ENCODE measurements at places on chromosomes 1 and 21.

DNA sequence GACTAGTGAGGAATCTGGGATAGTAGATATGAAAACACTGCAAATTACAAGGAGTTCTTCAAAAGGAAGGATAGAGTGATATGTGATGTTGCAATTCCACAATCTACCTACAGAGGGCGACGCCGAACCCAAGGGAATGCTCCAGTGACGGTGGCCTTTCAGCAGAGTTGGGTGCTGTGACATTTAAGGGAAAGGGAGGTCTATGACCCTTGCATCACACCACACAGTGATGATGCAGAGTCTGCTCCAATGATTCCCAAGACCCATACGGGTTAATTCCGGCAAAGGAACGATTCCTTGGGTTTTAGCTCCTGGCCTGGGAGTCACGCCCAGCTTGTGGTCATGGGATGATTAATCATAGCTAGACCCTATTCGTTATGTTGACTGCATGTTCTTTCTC lies 123.0 kb upstream of the IGSF21 start:
- DNase-seq = no peak

DNA sequence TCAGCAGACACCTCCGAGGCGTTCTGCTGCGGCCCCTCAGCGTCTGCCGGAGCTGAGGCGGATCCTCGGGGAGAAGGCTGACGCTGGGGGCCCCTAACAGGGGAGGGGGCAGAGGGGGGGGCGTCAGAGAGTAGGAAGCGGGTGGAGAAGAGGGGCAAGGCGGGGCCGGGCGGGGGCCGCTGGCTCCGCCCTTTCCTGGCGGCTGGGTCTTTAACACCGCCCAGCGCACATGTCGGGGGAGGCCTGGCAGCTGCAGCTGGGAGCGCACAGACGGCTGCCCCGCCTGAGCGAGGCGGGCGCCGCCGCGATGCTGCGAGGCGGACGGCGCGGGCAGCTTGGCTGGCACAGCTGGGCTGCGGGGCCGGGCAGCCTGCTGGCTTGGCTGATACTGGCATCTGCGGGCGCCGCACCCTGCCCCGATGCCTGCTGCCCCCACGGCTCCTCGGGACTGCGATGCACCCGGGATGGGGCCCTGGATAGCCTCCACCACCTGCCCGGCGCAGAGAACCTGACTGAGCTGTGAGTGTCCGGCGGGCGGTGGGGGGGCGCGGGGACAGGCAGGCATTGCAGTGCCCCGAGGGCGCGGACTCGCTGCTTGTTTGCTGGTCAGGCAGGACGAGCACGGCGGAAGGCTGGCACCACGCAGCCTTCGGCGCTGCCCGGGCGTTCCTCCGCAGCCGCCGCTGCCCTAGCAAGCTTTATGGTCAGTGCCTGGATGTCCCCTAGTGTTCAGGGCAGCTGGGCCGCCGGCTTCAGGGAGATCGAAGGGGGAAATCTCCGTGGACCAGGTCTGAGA lies at the start of gene NTRK1:
Gene NTRK1 (plus strand): TSS at position 238 of the 796 bp plus-strand sequence. CDS start 70 bp downstream, at position 308.
- peak; percentile 40 for DNase-seq

- no peak for DNase-seq
Observed at GRCh38 chr1:231248778-231249177, 7.8 kb downstream of the GNPAT start.

DNA sequence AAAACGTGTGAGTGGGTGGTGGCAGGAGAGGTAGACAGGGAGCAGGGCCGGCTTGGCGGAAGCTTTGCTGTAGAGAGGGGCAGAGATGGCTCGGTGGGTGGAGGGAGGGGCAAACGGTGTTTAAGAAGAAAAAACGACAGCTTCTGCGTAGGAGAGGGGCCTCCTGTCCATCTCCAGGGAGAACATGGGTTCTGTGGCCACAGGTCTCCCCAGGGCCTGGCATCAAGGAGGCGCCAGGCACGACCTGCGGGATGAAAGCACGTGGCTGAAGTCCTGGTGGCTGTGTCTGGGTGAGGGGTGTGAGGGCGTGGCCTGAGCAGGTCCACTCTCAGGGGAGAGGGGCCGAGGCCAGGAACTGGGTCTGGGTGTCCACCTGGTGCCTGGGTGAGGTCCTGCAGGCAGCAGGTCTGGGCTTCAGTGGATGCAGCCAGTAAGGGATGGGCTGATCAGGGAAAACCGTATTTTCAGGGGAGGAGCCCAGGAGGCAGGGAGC lies 940 bp upstream of the PRKCZ start:
- no peak for DNase-seq

DNA sequence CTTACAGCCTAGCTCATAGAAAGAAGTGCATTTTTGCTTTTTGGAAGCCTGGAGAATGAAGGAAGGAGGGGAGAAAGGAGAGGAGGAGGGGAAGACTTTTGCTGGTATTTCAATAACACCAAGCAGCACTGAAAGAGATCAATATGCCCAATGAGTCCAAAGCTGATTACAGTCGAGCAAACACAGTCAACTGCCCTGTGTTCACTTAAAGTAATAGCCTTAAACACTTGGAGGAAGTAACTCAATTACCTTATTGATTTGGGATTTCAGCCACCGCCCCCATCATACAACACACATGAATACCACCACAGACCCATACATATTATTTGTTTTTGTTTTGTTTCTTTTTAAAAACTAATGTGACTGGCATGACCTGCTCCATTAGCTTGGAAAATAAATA lies 23.3 kb upstream of the RXRG start:
- no peak for DNase-seq

- no peak for DNase-seq
Observed at GRCh38 chr1:61067446-61068019, 14.8 kb upstream of the NFIA start.

DNA sequence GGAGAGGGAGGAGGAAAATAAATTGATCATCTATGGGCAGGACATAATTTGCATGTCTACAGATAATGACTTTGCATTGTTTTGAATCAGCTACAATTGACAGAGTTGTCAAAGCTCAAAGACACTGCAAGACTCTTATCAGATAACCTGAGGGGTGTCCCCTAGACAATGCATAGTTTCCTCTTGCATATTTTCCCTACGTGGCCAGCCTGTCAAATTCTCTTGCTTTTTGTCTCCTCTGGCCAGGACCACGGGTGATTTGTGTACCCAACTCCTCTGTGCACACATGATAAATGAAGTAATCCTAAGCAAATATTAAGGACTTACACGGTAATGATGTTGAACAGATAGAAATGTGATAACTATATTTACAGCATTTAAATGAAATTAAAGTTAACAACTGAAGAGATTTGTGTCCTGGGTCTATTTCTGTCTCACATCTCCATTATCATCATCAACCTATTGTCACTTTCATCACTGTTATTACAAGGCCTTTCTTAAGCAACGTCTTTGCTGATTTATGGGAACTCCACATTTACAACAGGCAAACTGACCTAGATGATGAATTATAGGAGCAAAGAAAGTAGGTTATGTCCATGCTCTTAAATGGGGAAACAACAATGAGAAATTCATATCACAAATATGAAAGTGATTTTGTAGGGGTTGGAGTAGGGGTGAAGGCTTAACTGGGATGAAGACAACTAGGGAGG lies 18.8 kb downstream of the BATF3 start:
- no peak for DNase-seq

DNA sequence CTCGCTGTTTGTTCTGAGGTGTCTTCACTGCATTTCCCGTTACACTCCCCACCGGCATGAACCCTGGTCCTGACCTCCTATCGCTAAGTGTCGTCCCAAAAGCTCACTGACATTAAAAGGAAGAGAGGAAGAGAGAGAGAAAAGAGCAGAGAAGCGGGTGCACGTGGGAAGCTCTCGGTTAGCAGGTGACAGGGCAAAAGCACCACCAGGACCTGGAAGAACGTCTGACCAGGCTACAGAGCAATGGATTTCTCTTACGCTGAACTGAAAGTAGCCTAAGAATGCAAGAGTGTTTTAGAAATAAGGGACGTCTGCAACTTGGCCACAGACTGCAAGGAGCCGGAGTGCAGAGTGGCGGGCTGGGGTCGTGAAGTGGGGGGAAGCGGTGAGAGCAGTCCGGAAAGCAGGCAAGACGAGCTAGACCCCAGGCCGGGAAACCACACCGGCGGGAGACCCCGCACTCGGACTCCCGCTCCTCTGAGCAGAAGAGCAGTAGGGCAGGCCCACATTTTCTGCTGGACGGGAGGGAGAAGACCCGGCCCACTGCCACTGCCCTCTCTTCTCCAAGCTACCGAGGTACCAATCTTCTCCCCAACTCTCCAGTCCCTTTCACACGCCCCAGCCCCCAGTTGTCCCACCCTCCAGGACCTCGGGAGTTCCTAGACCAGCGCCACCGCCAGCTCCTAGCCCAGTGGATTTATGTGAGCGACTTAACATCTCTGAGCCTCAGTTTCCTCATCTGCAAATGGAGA lies 8.3 kb upstream of the MPZL1 start:
- no peak for DNase-seq

GRCh38 chr1:96843601-96844000 lies 122.0 kb downstream of the PTBP2 start:
- no peak for DNase-seq

All from T follicular helper cell (primary cell).